ENCODE measurements at places on chromosomes 1 and 21.

DNA sequence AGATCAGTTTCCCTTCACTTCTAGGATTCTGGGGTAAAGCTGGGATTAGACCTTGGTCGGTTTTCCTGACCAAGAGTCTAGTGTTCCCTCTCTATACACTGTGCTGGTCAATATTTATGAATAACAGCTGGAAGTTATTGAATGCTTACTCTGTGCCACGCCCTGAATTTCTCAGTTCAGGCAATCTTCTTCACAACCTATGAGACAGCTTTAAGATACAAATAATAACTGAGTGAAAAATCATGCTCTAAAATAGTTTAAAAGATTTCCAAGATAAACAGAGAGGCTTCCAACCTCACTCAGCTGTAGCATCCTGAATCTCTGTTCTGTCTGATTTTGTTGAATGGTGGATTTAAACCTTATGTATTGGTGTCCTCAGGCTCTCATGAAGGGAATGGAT is 72.2 kb downstream of the GNG12 start:
- DNase-seq: no peak

GRCh38 chr1:244328476-244328875 is 123.2 kb downstream of the ADSS2 start:
- no peak for DNase-seq

DNA sequence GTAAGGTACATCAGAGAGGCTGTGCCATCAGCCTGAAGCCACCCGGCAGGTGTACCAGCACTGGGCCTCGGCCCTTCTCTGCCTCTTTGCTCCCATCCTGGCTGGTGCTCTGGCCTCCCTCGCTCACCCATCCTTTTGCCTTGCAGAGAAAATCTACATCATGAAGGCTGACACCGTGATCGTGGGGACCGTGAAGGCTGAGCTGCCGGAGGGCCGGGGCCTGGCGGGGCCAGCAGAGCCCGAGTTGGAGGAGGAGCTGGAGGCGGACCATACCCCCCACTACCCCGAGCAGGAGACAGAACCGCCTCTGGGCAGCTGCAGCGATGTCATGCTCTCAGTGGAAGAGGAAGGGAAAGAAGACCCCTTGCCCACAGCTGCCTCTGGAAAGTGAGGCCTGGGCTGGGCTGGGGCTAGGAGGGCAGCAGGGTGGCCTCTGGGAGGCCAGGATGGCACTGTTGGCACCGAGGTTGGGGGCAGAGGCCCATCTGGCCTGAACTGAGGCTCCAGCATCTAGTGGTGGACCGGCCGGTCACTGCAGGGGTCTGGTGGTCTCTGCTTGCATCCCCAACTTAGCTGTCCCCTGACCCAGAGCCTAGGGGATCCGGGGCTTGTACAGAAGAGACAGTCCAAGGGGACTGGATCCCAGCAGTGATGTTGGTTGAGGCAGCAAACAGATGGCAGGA is 24.5 kb upstream of the TNFRSF1B start:
- no peak for DNase-seq

DNA sequence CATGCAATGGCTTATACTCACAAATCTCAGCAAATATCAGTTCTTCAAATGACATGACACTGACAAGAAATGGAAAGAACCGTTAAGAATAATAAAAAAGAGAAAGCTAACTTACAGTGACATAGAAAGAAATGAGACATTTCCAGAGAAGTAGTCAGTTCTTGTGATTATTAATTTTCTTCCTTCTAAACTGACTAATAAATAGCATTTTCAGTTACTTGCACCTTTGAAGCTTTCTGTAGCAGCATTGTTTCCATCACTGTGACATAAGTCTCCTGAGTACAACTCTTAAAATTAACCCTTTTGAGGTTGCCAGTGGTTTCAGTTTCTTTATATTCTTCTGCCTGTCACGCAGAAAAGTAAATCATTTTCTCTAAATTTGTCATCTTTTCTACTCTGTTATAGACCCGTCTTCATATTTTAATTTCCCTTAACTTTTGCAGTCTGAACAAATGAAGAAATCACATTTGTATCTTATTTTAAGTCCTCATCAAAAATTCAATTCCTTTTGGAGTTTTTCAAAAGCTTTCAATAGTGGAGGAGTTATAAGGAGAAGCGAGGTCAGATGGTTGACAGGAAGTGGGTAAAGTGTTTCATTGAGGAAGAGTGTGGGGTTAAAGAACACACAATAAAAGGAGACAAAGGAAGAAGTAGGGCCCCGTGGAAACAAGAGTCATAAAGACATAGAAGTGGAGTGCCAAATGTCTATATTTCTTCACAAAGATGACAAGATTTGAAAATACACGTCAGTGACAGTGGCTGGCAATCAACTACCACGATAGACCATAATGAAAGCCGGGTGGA is 57.9 kb upstream of the S1PR1 start:
- DNase-seq: no peak

GRCh38 chr1:244836584-244836983 is 1.1 kb downstream of the COX20 start:
- DNase-seq: no peak

- no peak for DNase-seq
Measured at GRCh38 chr1:161088587-161089110, 709 bp downstream of the NECTIN4 start.

- no peak for DNase-seq
Measured at GRCh38 chr1:240342251-240342625, 250.6 kb downstream of the FMN2 start.

DNA sequence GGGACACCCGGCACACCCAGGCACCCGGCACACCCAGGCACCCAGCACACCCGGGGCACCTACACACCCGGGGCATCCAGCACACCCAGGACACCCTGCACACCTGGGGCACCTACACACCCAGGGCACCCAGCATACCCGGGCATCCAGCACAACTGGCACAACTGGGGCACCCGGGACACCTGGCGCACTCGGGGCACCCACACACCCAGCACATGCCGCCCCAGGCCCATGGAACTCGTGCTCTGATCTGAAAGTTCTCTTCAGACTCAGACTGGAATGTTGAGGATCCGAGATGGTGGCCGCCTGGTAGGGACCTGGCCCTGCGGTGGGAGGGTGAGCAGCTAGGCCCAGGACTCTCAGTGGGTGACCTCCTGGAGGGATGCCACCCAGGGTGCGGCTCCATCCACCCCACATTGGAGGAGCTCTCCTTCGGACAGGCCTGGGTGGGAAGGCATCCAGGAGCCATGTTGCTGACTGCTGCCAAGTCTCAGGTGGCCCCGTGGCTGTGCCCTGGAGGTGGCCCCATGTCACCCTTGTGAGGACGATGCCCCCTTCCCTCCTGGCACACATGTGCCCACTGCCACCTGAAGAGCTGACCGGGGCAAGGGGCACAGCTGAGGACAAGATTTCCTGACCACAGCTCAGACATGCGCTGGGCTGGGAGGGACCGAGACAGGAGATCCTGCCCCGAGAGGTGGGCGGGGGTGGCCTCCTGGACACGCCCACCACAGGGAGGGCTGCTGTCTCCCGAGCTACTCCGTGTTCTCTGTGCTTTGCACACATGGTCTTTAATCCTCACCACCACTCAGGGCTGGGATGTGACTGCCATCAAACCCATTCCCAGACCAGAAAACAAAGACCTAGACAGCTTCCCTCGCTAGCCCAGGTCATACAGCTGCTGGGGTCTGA is 37.0 kb downstream of the UBE2G2 start:
- DNase-seq: no peak

DNA sequence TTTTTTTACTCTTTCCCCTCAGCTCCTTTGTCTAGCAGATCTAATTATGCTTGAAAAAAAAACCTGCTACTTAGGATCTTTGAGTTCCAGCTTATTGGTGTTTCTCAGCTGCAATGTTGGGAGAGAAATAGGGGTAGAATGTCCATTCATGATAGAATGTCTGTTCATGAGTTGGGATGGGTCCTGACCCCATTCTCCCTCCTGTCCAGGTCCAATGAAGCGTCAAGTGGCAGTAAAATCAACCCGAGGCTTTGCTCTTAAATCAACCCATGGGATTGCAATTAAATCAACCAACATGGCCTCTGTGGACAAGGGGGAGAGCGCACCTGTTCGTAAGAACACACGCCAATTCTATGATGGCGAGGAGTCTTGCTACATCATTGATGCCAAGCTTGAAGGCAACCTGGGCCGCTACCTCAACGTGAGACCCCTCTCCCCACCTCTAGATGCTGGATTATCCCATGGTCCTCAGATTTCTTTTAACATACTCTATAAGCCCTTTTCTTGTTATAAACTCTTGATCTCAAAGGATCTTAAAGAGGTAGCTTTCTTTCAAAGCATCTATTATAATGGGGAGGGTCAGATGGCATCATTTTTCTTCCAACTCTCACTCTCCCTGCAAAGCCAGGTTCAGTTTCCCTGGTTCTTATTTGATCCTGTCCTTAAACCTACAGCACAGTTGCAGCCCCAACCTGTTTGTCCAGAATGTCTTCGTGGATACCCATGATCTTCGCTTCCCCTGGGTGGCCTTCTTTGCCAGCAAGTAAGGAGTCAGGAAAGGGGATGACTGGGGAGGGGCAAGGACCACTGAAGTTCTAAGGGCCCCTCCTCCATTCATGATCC is 11.1 kb downstream of the CERS2 start:
- DNase-seq: no peak

GRCh38 chr1:52880206-52880605 is 37.6 kb downstream of the ZYG11A start:
- no peak for DNase-seq

GRCh38 chr21:37338671-37339551 is 27.7 kb upstream of the DYRK1A start:
- DNase-seq: no peak

DNA sequence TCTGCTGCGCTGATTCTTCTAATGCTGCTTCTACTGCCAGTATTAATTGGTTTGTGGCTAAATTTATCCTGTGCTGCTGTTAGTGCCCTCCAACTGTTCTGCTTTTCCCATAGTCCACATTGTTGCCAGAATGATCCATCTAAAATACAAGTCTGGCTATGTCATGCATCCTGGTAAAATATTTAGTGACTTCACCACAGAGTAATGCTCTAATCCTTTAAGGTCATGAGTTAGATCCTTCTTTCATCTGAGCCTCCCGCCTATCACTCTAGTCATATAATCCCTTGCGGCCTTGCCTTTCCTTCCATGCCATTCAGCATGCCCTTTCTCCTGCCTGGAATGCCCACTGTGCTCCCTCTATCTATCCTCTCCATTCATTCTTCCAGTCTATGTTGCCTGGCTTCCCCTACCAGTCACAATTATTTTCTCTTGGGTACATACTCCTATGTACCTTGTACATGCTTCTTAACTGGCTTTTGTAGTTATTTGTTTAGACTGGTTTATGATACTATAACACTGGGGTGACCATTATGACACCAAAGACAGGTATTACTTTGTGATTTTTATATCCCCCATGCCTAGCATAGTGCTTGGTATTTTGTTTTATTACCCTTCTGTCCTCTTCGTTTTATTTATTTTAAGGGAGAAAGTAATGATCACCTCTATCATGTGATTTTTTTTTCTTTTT is 144.0 kb downstream of the MAGI3 start:
- DNase-seq: no peak

DNA sequence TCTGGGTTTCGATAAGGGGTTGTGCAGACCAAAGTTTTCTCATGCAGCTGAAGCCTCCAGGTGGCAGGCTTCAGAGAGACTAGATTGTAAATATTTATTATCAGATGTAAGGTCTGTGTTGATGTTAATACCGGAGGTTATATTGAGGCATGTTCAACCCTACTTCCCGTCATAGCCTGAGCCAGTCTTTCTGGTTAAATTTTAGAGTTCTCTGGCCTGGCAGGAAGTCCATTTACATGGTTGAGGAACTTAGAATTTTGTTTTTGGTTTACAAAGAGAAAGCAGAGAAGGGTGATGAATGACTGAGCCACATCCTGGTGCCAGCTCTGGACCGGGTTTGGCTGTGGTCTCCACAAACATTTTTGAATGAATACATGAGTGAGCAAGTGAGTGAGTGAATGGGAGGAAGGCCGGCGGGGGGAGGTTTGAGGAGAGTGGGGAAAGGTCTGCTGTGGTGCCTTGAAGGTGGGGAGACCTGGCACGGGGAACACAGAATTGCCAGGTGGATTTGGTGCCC is 218.5 kb downstream of the DISC1 start:
- DNase-seq: no peak

GRCh38 chr1:115854005-115854404 is 13.1 kb upstream of the NHLH2 start:
- DNase-seq: no peak

DNA sequence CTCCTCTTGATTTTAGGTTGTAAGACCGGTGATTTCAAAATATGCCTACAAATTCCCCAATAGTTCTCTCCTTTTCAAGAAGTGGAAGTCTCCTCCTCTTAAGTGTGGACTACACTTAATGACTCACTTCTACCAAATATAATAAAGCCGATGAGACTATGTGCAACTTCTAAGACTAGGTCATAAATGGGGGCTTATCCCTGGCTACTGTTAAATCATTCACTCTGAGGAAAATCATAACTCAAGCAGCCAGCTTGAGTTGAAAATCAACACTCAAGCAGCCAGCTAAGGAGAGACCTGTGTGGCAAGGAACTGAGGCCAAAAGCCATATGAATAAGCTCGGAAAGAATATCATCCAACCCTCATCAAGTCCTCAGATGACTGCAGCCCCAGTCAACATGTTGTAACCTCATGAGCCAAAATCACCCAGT is 49.6 kb upstream of the PSMG1 start:
- no peak for DNase-seq

DNA sequence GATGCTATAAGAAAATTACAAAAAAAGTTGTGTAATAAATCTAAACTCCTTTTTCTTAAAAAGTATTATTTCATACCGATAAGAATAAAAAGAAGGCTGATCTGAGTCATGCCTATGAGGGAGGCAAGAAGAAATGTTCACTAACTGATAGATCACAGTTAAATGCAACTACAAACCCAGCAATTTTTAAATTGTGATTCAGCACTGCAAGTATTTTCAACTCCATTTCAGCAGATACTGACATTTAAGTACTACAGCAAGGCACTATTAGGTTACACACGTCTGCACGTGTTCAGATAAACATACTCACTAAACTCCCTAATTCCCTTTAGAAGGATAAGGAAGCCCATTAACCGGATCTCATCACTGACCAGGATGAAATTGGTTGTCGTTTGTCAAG is 213.3 kb upstream of the ZRANB2 start:
- DNase-seq: no peak

DNA sequence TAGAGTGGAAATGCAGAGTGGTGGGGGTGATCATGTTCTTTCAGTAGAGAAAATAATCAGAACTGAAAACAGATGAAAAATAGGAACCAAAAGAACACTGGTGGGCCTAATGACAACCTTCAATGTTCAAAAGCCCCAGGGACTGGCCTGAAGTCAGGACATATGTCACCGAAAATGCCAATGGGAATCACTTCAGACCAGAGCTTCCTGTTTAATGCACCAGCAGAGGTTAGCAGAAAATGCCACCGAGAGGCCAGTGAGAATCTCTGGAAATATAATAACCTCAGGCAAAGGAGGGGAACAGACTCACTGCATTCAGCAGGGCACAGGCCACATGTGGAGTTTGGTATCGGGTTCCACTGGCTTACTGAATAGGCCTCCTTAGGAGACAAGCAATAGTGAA is 15.9 kb upstream of the CD58 start:
- no peak for DNase-seq
